ENCODE measurements at places on chromosomes 1 and 21.

DNA sequence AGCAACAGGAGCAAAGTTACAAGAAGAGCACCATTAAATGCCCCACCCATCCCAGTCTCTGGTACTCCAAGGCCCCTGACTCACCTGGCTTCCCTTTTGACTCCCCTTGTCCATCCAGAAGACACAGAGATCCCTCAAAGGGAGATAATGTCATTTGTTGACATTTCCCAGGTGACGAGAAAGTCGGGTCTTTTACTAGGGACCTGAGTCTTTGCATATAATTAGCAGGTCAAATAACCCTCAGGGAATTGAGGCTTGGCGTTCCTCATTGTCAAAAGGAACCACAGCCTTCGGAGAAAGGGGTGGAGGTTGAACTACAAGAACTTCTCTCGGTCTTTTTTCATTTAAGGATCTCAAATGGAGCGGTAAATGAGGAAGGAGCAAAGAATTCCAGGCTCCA is 133.2 kb downstream of the PROX1 start:
- no peak for DNase-seq

- no peak for DNase-seq
Observed at GRCh38 chr1:19925342-19926070, 2.1 kb upstream of the PLA2G2E start.

DNA sequence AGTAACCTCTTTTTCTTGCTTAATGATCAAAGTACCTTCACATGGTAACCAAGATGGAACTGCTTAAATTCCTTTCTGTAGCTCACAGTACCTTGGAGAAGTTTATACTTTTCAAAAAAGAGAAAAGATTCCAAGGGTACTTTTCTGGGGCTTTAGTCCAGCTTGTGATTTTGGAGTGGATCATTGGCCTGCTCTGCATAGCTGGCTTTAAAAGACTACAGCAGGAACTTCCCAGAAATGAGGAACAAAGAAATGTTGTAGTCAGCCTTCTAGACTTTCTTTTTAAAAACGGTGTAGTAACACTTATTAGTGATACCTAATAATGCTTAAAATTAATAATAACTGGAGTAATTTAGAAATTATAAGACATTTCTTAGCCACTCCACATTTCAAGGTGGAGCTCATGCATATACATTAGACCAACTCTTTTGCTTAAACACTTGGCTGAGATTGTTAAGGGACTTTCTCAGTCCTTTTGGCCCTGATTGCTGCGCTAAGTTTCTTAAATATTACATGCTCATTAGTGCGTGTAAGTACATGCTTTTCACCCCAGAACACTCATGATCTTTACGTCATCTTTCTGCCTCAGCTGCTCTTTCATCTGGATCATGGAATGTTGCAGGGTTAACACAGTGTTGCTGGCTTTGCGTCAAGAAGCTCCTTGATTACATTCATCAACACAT is 57.3 kb downstream of the SDCCAG8 start:
- no peak for DNase-seq

- DNase-seq = no peak
Observed at GRCh38 chr1:31441073-31441472, 28.1 kb downstream of the SERINC2 start.

GRCh38 chr1:195597891-195598290 is 1010.3 kb downstream of the KCNT2 start:
- no peak for DNase-seq

GRCh38 chr1:55640708-55641473 is 425.7 kb upstream of the USP24 start:
- DNase-seq = peak; percentile 45

DNA sequence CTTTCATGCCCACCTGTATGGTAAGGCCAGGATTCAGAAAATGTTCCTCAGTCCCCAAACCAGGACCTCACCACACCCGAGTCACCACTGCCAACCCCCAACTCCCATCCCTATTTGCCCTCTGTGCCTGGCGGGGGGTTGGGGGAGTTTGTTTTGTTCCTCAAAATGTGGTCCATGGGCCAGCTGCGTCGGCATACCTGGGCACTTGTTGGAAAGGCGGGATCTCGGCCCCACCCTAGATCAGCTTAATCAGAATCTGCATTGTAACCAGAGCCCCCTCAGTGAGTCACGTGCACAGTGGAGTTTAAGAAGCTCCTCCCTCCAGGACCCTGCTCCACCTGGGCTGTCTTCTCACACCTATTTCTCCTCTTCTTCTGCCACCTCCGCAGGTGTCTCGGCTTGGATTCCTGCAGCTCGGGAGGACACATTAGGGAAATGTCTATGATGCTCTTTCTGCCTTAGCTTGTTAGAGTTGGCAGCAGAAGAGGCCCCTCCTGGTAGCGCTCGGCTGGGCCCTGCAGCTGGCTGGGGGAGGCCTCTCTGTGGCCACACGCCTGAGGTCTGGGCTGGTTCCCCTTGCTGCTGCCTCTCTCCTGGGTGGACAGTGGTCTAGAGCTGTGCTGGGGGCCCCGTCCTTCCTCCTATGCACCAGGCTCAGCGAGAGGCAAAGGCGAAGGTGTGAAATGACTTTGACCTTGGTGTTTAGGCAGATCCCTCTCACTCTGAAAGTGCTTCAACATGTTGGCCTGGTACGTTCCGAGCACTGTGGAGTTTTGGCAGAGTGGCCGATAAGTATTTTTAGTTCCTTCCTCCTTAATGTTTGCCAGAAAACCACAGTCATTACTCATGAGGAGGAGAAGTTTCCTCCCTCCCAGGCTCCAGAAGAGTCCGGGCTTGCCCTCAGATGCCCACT is 41.8 kb upstream of the CAMTA1 start:
- peak; percentile 6 for DNase-seq

DNA sequence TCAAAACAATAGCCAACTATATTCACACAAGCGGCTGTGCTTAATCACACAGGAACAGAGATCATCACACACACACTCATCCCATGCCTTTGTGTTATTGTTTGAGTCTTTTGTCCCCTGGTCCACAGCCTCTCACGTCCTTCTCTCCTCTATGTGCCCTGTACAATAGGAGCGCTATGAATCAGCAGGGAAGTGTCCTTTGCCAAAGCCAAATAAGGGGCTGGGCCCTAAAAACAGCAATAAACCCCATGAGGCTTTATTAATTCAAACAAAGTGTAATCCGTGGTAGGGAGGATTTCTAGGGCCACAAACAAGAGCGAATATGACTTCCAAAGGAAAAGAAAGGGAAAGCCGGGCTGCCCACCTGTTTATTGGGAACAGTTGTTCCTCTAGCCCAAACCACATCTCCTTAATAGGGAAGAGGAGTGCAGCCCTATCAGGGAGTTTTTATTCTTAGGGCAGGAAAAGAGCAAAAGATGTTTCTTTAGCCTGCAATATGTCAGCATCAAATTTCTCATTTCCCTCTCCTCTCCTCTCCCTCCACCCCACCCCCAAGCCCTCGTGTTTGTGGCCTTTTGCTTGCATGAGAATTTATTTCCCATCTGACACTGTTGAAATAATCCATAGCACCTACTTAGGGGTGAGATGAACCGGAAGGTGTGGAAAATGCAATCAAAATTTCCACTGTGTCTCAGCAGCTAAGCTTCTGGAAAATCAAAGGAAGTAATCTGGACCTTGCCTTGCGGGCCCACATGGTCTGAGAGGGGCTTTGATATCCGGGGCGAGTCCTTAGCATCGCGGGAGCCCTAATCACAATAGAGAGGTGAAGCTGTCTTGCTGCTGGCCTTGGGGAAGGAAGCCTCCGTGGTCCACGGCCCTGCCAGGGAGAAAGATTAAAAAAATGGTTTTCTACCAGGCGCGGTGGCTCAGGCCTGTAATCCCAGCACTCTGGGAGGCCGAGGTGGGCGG is 45.3 kb upstream of the ITPKB start:
- peak; percentile 67 for DNase-seq

- no peak for DNase-seq
Observed at GRCh38 chr1:163131981-163132380, 62.8 kb downstream of the RGS4 start.

DNA sequence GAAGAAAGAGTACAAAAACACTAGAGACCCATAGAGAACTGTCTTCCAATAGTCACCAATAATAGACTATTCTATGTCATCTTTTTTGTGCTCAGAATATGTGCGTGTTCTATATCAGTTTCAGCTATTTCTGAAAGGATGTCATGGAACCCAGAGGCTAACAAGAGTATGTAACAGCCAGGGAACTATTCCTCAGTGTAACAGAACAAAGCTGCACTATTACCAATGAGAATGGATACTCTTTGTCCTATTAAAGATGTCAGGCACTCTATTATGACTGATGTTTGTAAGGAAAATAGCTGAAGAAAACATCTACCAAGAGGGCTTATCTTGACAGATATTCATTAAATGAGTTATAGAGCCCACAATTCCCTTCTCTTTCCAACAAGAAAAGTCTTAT is 8.6 kb upstream of the LRRC8C start:
- DNase-seq = no peak

GRCh38 chr1:31939484-31940329 is 1.5 kb upstream of the PTP4A2 start:
- DNase-seq = no peak

- peak; percentile 15 for DNase-seq
Observed at GRCh38 chr1:224851210-224851847, 78.1 kb upstream of the DNAH14 start.

- no peak for DNase-seq
Observed at GRCh38 chr1:222461941-222462340, 86.0 kb downstream of the HHIPL2 start.

- DNase-seq = no peak
Observed at GRCh38 chr1:29975036-29975694, 738.8 kb downstream of the PTPRU start.

GRCh38 chr1:13828454-13829151 is 128.6 kb downstream of the PRDM2 start:
- DNase-seq = no peak

DNA sequence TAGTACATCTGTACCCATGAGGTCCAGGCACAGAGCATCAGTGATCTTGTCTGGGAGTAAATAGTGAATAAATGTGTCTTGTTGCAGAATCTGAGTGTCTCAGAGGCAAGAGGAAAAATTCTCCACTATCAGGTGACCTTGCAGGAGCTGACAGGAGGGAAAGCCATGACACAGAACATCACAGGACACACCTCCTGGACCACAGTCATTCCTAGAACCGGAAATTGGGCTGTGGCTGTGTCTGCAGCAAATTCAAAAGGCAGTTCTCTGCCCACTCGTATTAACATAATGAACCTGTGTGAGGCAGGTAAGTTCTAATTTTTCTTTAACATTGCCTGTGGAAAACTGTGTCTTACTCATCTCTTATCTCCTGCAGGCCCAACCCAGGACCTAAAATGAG is 43.1 kb downstream of the IL12RB2 start:
- DNase-seq = no peak

GRCh38 chr1:44073528-44073927 is 42.3 kb upstream of the SLC6A9 start:
- no peak for DNase-seq

DNA sequence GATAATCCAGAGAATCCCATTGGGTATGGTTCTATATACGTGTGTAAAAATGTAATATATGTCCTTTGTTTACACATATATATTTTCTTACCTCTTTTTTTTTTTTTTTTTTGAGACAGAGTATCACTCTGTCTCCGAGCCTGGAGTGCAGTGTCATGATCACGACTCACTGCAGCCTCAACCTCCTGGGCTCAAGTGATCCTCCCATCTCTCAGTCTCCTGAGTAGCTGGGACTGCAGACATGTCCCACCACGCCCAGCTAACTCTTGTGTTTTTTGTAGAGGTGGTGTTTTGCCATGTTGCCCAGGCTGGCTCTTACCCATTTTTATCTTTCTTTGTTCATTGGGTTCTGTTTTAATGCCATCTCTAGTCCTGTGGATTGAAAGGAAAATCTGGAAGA is 59.5 kb downstream of the ZBTB17 start:
- DNase-seq = no peak

DNA sequence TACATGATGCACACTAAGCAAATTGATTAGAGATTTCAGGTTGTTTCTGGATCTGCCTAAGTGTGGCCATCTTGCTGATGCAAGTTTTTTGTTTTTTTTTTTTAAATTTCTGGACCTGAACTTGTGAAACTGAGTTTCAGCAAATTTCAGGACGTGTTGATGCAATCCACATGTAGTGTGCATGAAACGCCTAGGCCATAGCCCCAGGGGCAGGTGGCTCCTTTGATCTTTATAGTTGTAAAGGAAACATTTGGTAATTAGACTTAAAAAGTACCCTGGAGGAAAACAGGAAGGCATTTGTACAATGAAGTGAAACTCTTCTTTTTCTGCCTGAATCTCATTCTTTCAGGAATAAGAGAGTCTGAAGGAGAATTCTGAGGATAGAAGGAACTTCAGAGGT is 162.2 kb upstream of the LHX8 start:
- DNase-seq = no peak

- no peak for DNase-seq
Observed at GRCh38 chr1:234892642-234893041, 236.0 kb downstream of the TOMM20 start.

DNA sequence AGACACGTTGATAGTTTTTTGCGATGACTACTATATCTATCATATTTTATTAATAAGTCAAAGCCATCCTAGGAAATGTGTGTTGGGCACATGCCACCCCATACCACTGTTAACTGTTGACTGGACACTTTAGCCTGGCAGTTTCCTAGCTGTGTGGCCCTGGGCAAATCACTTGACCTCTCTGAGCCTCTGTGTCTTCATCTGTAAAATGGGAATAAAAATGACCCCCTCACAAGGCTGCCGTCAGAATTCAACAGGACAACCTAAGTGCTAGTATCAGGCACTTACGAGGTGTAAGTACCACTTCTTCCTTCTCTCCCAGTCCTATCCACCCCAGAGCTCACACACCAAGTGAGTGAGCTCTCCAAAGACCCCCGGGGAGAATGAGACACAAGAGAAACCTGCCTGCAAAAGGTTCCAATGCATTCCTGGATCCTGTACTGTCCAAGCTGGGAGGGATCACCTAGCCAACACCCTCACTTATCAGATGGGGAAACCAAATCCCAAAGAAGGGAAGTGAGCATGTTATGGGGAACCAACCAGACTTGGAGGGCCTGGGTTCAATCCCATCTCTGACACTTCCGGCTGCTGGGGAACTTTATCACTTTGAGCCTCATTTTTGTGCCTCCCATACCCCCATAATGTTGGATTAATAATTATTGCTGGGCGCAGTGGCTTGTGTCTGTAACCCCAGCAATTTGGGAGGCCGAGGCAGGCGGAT is 24.9 kb downstream of the HSPG2 start:
- no peak for DNase-seq

Measured in nucleus accumbens (tissue), 56 donors.